ENCODE measurements at places on chromosomes 7 and 10. TPM values are rescaled to one million over a fixed set of nuclear protein-coding genes. Genes with fewer than 3 reads are reported as not detected.

Gene GUSB
- total RNA-seq, result 35.0 TPM

Gene ADD3
- 5.2 TPM for total RNA-seq

Gene STAG3
- total RNA-seq, result 0.22 TPM

Gene SEMA3A
- 4.7 TPM for total RNA-seq

Gene TRIM74
- total RNA-seq, result 0.31 TPM

Gene VPS37D
- total RNA-seq, result 6.4 TPM

Gene TACC2
- 83.1 TPM for total RNA-seq

Gene CREB5
- total RNA-seq, result 2.4 TPM

Gene MKX
- total RNA-seq, result not detected

Gene MRPS16
- 125 TPM for total RNA-seq
